ENCODE measurements at places on chromosomes 2 and 18.

DNA sequence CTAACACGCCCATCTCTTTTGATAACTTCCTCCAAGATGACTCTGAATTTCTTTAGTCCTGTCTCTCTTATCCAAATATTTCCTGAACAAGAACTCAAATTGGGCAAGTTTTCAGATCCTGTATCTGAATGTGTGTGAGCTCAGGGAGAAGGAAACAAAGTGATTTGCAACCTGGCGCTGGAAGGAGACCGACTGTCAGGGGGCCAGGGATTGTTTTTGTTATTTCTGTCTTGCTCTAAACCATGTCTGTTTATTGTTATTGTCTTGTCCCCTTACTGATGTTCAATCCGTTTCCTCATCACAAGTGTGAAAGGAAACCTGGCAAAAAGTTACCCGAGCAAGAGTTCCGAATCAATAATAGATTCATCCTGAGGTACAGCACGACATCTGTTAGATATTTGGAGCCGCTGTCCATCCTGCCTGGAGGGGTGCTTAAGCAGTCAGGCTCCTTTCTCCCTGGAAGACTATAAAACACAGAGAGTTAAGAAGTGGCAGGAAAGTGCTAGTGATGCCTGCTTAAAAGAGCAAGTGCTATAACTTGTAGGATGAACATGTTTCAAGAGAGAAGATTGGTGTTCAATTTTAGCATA, 132.5 kb upstream of the OSR1 start:
- no peak for DNase-seq

DNA sequence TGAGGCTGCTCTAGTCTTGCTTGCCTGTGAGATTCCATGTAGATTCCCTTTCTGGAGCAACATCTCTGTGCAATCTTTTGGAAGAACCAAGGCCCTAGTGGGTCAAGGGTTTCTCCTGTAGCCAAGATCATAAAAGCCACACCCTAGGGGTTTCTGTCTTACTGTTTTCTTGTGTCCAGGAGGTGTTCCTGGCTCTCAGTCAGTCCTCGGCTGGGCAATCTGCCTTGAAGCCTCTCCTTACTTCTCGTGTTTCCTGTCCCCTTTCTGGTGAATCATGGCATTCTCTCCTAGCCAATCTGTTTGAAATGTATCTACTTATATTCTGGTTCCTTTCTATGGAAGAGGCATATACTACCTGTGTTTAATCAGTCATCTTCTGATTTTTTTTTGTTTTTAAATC, 484.8 kb upstream of the UBE2E3 start:
- no peak for DNase-seq

DNA sequence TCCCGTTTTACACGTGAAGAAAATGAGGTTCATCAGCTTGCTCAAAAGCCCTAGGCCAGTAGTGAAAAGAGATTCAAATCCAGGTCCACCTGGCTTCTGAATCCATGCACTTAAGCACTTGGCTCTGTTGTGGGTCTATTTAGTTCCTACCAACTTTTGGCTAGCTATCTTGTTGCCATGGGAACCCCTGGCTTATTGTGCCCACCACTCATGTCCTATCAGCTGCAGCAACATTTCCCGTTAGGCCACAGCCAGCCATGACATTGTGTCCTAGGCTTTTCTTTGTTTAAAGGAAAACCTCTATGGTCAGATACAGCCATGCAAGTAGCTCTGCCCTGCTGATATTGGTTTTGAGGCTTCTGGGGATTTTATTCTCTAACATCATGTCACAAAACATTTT, 49.8 kb downstream of the PLEK start:
- DNase-seq: no peak

- peak; percentile 69 for DNase-seq
These were observed 27.5 kb downstream of the SIX2 start for GRCh38 chr2:44981714-44982108.

DNA sequence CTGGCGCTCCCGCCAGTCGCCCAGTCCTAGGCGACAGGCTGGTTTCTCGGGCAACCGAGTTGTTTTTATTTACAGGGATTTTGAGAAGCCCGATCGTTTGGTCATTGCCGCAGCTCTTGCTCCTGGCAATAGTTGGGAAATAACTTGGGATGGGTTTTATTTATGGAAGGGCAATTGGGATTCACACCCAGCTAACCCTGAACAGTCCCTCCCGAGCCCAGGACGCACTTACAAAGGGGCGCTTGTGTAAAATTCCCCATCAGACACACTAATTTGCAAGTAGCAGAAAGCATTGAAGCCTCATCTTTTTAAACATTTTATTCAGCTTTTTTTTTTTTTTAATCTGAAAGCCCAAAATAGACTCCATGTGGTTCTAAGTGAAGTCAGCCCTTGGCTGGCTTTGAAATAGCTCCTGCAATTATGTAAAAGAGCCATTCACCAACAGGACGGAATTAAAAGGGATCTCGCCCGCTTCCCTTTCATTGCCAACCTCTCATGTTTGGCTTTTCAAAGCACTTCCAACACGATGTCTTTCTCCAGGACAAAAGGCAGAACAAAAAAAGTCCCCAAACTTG, 3.6 kb upstream of the GBX2 start:
- no peak for DNase-seq

DNA sequence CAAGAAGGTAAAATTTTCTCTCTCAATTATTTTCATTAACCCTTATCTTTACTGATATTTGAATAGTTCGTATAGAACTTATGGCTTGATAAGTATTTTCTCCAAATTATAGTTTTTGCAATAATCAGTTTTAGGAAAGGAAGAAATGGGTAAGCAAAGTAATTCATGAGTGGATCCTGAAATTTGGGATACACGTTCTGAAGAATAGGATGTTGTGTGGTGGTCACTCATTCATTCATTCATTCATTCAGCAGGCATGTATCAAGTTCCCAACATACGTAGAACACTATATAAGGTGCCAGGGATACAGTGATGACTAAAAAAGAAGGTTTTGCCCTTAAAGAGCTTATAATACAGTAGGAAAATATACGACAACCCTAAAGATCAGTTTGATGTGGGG, 95.4 kb downstream of the PTRHD1 start:
- DNase-seq: no peak

DNA sequence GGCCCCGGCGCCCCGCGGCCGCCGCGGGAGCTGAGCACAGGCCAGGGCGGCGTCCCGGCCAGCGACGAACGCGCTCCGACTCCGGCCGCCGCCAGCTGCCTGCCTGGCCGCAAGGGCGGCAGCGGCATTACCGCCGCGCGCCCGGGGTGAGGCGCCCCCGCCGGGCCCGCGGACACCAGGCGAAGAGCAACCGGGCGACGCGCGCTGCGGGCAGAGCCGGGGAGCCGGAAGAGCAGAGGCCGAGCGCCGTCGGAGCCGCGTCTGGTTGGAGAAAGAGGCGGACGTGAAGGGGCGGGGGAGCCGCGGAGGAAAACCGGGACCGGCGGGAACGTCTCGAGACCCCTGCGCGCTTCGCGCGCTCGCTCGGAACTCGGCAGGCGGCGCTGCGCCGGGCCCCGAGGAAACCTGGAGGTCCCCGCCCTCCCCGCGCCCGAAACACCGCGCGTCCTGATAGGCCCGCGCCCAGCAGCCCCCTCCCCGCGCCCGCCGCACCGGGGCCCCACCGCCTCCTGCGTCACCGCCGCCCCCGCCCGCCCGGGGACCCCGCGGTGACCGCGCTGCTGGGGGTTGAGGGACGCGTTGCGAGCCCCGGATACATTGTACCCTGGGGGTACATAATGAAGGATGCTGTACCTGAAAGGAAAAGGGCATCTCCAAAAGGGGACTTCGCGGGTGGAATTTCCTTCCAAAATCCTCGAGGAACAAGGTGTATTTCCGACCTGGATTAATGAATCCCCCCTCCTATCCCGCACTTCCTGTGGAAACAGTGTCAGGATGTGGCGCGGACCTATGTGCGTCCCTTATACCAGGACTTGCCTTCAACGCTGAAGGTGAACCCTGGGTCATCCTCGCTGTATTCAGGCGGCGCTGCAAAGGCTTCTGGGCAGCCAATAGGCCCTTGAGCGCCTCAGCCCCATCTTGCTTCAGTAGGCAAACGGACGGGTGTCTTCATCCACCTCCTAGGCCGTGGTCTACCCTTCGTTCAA, 1.0 kb upstream of the B4GALT6 start:
- DNase-seq: peak; percentile 83

- no peak for DNase-seq
These were observed 53.6 kb downstream of the FAM228A start for GRCh38 chr2:24228470-24228869.

DNA sequence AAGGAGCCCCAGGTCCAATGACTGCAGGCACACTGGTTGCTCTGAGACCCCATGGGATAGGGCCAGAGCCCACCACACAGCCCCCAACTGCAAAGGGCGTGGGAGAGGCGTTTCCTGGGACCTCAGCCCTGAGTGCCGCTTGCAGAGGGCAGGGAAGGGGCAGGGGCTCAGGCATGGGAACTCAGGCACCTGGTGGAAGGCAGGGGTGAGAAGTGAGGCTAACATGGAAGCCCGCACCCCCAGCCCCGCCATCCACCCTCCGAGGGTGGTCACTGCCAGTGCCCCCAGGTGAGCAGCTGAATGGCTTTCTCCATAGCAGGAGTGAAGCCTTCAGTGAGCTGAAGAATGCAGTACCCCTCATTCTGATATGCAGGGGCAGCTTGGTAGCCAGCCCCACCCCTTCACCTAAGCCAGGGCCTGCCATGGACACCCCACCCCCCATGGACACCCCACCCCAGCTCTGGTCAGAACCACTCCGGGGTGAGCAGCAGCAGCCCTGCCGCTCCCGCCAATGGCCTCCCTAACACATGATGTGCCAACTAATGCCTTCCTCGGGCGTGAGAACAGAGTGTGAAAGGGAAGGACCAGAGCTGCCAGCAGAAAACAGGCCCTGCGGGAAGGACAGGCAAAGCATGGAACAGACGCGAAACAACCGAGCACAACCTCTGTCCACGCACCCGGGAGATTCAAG, 6.6 kb downstream of the KIF1A start:
- no peak for DNase-seq

DNA sequence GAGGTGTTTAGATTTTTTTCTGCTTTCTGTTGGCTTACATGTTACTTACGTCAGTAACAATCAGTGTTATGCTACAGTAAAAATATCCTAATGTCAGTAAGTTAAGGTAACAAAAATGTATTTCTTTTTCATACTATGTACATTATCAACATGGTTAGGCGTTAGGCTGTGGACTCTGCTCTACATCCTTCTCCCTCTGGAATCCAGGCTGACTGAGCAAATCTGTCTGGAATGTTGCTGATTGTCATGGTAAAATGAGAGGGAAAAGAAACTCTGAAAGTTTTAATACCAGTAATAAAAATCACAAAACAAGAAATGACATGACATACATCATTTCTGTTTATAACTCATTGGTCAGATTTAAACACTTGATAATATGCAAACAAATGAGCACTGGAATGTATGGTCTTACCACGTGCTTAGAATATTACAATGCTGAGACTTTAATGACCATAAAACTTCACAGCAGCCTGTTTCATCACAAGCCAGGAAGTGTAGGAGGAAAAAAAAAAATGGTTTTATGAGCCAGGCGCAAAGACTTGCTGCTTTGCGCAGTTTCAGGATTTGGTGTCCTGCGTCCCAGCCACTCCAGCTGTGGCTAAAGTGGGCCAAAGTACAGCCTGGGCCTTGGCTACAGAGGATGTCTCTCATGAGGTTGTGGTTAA, 252.4 kb downstream of the FSIP2 start:
- DNase-seq: no peak

DNA sequence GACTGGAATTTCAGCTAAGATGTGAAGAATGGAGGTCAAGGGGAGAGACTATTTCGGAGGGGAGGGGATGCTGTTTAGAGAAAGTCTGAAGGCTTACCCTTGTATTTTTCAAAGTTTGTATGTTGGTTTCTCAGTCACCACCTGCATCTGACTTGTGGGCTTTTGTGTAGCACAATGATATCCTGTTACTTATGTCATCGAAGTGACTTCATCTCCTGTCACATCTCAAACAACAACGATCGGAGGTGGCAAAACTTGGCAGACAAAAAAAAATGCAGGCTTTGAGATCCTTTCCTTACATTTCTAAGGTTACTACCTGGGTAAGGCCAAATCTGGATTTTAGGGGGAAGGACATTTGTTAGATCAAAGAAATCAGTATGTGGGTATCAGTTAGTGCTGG, 11.7 kb upstream of the CXCR4 start:
- peak; percentile 2 for DNase-seq

DNA sequence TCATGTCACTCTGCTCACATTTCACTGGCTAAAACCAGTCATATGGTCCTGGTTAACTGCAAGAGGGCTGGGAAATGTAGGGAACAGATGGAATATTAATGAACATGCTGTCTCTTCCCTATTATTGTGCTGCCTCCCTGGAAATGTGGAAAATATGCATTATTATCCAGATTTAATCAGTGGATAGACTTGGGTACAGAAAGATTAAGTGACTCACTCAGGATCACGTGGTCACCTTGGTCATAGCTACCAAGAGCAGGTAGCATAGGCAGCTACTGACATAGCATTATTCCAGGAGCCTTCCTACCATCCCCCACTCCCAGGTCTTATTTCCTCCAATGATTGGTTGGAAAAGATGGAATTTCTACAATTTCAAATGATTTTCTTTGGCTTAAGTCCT, 141.1 kb downstream of the HRH4 start:
- no peak for DNase-seq

DNA sequence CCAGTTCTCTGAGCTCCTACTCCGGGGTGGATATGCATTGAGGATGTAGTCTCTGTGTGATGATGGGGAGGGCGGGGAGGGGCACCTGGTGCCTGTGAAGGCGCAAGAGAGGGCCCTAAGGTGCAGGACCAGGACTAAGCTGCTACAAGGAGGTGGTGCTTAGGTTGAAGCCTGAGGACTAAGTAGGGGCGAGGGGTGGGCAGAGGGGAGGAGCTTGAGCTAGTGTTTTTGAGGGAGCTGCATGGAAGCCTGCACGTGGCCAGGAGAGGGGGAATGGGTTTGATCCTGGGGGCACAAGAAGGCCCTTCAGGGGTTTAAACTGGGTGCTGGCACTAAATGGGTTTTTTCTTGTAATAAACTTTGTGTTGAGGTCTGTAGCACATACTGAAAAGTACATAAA, 105.0 kb downstream of the UGGT1 start:
- DNase-seq: no peak

- no peak for DNase-seq
These were observed 43.9 kb downstream of the CROCC2 start for GRCh38 chr2:240949791-240950705.

DNA sequence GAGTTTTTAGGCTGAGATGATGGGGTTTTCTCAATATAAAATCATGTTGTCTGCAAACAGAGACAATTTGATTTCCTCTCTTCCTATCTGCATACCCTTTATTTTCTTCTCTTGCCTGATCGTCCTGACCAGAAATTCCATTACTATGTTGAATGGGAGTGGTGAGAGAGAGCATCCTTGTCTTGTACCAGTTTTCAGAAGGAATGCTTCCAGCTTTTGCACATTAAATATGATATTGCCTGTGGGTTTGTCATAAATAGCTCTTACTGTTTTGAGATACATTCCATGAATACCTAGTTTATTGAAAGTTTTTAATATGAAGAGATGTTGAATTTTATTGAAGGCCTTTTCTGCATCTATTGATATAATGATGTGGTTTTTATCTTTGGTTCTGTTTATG, 181.8 kb downstream of the GBX2 start:
- DNase-seq: no peak
